Activated T-cell treated with anti-CD3 and anti-CD28 coated beads, Interleukin-2, amount 50 U/mL, for 72 hours (primary cell): ENCODE measurements at places on chromosomes 1 and 21. TPM values are rescaled to one million over a fixed set of nuclear protein-coding genes. Genes with fewer than 3 reads are reported as not detected.

CD1E gene
- total RNA-seq = not detected

AK5 gene
- total RNA-seq = 7.2 TPM

FMO5 gene
- 0.46 TPM for total RNA-seq

TMEM82 gene
- 0.49 TPM for total RNA-seq

KCNT2 gene
- not detected for total RNA-seq

CLEC20A gene
- total RNA-seq = not detected

COA6 gene
- total RNA-seq = 55.3 TPM

OR2L13 gene
- 0.24 TPM for total RNA-seq

KIAA1614 gene
- total RNA-seq = 0.07 TPM

GRCh38 chr1:97013941-97014340 is 292.4 kb downstream of the PTBP2 start:
- no peaks in the 10 kb centered on the region for H3K36me3 ChIP-seq
- DNase-seq = no peak
- no peaks in the 10 kb centered on the region for H3K4me1 ChIP-seq
- no peaks in the 10 kb centered on the region for H3K27me3 ChIP-seq

- H3K4me1 ChIP-seq = peaks cover 10% of the 10 kb centered on the region
- no peaks in the 10 kb centered on the region for H3K36me3 ChIP-seq
- H3K27me3 ChIP-seq = peaks cover 69% of the 10 kb centered on the region
- peak; percentile 6 for DNase-seq
- H3K4me3 ChIP-seq = peak overlapping the region; percentile 54
- H3K27ac ChIP-seq = no peak overlapping the region
Measured at GRCh38 chr1:22711591-22712501, 1.2 kb downstream of the EPHB2 start.

DNA sequence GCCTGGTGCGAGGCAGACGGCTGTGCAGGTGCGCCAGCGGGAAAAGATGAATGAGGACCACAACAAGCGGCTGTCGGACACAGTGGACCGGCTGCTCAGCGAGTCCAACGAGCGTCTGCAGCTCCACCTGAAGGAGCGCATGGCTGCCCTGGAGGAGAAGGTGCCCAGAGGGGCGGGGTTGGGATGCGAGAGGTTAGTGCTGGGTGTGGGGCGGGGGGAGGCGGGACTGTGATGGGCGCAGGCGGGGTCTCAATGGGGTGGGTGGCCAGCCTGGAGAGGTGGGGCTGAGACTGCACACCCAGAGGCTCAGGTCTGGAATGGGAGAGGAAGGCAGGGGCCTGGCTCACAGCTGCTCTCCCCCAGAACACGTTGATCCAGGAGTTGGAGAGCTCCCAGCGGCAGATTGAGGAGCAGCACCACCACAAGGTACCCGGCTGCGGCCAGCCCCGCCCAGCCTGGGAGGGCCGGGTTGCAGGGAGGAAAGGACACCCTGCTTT is 22.3 kb downstream of the PPFIA4 start:
- H3K27me3 ChIP-seq = no peaks in the 10 kb centered on the region
- no peak for DNase-seq
- H3K4me3 ChIP-seq = no peak overlapping the region
- H3K4me1 ChIP-seq = no peaks in the 10 kb centered on the region
- H3K27ac ChIP-seq = no peak overlapping the region
- no peaks in the 10 kb centered on the region for H3K36me3 ChIP-seq

GRCh38 chr21:15219894-15220293 is 155.1 kb upstream of the NRIP1 start:
- H3K4me3 ChIP-seq = no peak overlapping the region
- H3K4me1 ChIP-seq = no peaks in the 10 kb centered on the region
- H3K27me3 ChIP-seq = no peaks in the 10 kb centered on the region
- H3K27ac ChIP-seq = no peak overlapping the region
- no peaks in the 10 kb centered on the region for H3K36me3 ChIP-seq

GRCh38 chr1:183881387-183882131 is 76.6 kb downstream of the RGL1 start:
- peaks cover 5% of the 10 kb centered on the region for H3K4me1 ChIP-seq
- H3K27me3 ChIP-seq = no peaks in the 10 kb centered on the region
- DNase-seq = no peak
- no peak overlapping the region for H3K27ac ChIP-seq

DNA sequence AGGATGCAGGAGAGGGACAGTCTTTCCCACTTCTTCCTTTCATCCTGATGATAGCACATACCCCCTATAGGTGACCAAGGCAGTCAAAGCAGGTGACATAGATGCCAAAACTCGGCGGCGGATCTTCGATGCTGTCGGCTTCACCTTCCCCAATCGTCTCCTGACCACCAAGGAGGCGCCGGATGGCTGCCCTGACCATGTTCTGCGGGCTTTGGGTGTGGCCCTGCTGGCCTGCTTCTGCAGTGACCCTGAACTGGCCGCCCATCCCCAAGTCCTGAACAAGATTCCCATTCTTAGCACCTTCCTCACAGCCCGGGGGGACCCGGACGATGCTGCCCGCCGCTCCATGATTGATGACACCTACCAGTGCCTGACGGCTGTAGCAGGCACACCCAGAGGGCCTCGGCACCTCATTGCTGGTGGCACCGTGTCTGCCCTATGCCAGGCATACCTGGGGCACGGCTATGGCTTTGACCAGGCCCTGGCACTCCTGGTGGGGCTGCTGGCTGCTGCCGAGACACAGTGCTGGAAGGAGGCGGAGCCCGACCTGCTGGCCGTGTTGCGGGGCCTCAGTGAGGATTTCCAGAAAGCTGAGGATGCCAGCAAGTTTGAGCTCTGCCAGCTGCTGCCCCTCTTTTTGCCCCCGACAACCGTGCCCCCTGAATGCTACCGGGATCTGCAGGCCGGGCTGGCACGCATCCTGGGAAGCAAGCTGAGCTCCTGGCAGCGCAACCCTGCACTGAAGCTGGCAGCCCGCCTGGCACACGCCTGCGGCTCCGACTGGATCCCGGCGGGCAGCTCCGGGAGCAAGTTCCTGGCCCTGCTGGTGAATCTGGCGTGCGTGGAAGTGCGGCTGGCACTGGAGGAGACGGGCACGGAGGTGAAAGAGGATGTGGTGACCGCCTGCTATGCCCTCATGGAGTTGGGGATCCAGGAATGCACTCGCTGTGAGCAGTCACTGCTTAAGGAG is 2.9 kb downstream of the NCDN start:
- H3K27me3 ChIP-seq = no peaks in the 10 kb centered on the region
- no peak overlapping the region for H3K27ac ChIP-seq
- no peak for DNase-seq

- H3K36me3 ChIP-seq = no peaks in the 10 kb centered on the region
- H3K27me3 ChIP-seq = no peaks in the 10 kb centered on the region
- no peak overlapping the region for H3K4me3 ChIP-seq
- no peaks in the 10 kb centered on the region for H3K4me1 ChIP-seq
- H3K27ac ChIP-seq = no peak overlapping the region
- no peak for DNase-seq
Measured at GRCh38 chr21:16509476-16509875, 779.7 kb downstream of the USP25 start.

- no peak overlapping the region for H3K4me3 ChIP-seq
- H3K27ac ChIP-seq = no peak overlapping the region
- DNase-seq = no peak
- H3K27me3 ChIP-seq = no peaks in the 10 kb centered on the region
- H3K4me1 ChIP-seq = peaks cover 20% of the 10 kb centered on the region
Measured at GRCh38 chr1:36448530-36449056, 1.7 kb downstream of the OSCP1 start.

DNA sequence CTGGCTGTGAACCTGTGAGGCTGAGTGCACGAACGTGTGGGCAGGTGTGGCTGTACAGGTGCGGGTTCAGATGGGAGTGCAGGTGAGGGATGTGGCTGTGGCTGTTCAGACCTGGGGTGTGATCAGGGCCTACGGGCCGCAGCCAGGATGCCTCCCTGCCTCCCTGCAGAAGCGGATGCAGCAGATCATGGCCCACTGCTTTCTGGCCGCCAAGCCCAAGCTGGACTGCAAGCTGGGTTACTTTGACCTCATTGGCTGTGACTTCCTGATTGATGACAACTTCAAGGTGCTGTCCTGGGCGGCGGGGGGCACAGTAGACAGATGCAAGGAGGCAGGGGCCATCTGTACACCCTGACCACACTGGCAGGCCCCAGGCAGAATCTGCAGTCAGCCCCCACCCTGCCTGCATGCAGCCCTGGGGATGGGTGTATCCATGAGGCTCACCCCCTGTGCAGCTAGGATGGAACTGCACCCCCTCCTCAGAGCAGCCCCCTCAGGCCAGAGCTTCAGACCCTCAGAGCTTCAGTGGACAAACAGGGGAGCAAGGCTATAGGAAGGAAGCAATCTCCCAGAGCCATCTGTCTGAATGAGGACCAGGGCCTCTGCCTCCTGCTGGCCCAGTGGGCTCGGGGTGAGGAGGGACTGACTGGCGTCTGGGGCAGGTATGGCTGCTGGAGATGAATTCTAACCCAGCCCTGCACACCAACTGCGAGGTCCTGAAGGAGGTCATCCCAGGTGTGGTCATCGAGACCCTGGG is 9.8 kb downstream of the TNFRSF18 start:
- no peak overlapping the region for H3K4me3 ChIP-seq
- peak overlapping the region; percentile 58 for H3K27ac ChIP-seq
- H3K4me1 ChIP-seq = peaks cover 19% of the 10 kb centered on the region
- H3K36me3 ChIP-seq = peaks cover 17% of the 10 kb centered on the region

DNA sequence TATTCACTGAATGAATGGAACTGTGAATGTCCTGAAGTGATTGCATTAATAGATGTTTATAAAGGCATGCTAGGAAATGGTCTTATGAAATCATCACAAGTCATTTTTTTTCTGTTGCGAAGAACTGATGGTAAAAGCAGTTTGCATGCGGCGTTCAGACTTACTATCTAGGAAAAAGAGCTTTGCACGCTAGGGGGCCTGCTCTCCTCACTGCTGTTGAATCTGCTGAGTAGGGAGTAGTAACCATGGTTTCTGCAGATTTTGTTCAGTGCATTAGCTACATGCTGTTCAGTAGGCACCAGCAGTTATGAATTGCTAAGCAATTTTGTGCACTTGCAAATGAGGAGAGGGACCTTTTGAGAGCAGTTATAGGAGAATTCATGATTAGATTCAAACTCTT is 57.9 kb downstream of the CENPF start:
- no peak for DNase-seq
- no peak overlapping the region for H3K4me3 ChIP-seq
- H3K27me3 ChIP-seq = no peaks in the 10 kb centered on the region
- H3K27ac ChIP-seq = no peak overlapping the region

DNA sequence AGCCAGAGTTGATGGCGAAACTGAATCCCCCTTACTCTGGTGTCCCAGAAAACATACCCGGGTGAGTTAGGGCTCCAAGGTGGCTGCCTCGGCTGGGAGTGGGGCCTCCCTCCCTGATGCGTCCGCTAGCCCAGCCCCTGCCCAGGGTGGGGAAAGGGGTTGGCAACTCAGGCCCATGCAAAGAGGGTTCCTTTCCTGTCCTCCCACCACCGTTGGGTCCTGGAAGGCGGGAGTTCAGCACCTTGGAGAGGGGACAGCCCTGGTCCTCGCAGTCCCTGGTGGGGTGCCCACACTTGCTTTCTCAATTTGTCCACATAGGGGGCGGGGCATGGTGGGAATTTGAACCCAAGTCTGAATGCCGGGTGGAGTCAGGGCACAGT is 6.1 kb downstream of the SRM start:
- H3K27ac ChIP-seq = no peak overlapping the region
- H3K36me3 ChIP-seq = peaks cover 7% of the 10 kb centered on the region
- peaks cover 24% of the 10 kb centered on the region for H3K4me1 ChIP-seq
- no peak for DNase-seq

- no peak overlapping the region for H3K27ac ChIP-seq
- H3K4me3 ChIP-seq = no peak overlapping the region
- peaks cover 9% of the 10 kb centered on the region for H3K36me3 ChIP-seq
Measured at GRCh38 chr1:198497326-198498102, 43.0 kb downstream of the ATP6V1G3 start.
